CD4-positive, CD25-positive, alpha-beta regulatory T cell (primary cell): ENCODE measurements at places on chromosomes 2 and 18.

DNA sequence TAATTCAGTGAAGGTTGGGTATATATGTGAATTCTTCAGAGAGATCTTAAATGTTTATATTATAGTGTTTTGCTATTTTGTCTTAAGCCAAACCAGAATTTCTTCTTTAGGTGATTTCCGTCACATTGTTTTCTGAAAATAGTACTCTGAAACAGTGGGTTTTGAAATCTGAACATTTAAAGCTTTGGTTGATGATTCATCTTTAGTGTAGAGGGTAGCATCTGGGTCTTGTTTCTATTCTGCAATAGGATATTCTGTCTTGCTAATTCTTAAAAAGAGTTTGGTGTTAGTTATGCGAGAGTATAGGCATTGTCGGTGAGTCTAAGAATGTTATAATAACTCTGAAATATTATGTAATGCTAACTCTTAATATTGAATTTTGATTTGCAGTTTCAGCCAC, 69.6 kb upstream of the FAM237A start:
- DNase-seq, result no peak

DNA sequence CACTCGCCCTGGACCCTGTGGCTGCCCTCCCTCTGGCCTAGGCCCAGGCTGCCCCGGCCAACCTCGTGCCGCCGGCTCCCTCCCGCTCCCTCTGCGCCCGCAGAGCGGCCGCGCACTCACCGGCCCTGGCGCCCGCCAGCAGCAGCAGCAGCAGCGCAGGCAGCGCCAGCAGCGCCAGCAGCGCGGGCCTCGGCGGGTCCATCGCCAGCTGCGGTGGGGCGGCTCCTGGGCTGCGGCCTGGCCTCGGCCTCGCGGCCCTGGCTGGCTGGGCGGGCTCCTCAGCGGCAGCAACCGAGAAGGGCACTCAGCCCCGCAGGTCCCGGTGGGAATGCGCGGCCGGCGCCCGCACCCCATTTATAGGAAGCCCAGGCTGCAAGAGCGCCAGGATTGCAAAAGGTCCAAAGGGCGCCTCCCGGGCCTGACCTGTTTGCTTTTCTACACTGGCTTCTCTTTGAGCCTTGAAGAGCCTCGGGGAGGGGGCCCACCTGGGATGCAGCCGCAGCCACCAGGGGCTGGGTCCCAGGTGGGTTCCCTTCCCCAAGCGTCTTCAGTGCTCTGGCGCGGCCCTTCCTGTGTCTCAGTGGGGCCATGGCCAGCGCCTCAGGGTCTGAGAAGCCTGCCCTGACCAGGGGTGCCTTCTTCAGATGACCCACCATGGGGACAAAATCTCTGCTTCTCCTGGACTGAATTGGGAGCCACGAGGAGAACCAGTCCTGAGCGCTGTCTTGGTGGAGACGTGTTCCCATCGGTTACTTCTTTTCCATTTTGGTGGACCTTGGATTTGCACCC, at the start of gene APOB:
Gene APOB (minus strand): TSS at position 330 of the 789 bp plus-strand sequence. CDS start 128 bp downstream, at position 202.
- no peak for DNase-seq

DNA sequence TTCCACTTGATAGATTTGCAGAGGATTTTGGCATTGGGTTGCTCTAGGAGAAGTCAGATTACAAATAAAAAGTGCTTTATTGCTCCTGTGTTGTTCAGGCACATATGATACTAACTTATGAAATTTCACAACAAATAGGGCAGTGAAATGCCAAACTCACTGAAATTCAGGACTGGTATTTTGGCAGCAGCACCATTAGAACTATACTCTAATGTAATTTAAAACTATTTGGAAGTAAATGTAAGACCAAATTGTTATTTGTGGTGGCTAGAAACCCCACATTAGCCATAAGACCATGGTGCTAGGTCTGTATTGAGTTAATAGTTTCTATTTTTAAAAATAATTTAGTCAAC, 57.2 kb downstream of the SPTBN1 start:
- no peak for DNase-seq

GRCh38 chr2:76958749-76959148, 563.4 kb downstream of the LRRTM4 start:
- no peak for DNase-seq

- DNase-seq, result no peak
Measured at GRCh38 chr2:211867845-211868451, 670.7 kb downstream of the ERBB4 start.

- DNase-seq, result no peak
Measured at GRCh38 chr2:52386433-52387030, 1354.6 kb upstream of the NRXN1 start.

DNA sequence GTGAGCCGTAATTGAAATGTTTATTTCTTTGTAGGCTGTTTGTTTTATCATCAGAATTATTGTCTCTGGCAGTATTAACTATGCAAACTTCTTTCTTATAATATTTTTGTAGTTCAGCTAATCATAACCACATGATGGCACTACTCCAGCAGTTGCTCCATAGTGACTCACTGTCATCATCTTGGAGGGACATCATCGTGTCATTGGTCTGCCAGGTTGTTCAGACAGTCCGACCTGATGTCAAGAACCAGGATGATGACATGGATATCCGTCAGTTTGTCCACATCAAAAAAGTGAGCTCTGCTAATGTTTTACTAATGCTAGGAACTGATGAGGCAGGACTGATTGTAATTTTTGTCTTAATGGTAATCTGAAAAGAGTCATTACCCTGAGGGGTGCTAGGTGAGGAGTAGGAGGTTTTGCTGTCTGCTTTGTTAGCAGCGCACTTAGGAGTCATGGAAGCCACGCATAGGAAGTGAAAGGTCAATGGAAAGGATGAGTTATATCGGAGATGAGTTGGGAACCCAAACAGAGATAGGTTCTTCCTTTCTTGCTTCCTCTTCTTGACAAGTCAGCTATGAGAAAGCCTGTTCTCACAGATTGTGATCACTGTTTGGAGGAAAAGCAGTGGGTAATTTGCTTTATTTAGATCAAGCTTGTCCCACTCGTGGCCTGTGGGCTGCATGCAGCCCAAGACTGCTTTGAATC, 49.2 kb downstream of the PIKFYVE start:
- no peak for DNase-seq

DNA sequence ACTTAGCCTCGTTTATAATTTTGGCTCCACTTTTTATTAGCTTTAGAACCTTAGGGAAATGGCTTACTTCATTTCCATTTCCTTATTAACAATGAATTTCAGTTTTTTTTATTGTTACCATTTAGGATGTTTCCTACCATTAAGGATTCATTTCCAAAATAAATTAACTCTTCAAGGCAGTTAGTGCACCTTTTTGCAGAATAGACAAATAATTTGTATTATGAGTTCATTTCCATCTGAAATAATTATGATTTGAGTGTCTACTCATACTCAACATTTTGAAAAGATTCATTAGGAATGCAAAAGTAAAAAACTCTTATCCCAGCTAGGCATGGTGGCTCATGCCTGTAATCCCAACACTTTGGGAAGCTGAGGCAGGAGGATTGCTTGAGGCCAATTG, 186.8 kb upstream of the STON1 start:
- no peak for DNase-seq

DNA sequence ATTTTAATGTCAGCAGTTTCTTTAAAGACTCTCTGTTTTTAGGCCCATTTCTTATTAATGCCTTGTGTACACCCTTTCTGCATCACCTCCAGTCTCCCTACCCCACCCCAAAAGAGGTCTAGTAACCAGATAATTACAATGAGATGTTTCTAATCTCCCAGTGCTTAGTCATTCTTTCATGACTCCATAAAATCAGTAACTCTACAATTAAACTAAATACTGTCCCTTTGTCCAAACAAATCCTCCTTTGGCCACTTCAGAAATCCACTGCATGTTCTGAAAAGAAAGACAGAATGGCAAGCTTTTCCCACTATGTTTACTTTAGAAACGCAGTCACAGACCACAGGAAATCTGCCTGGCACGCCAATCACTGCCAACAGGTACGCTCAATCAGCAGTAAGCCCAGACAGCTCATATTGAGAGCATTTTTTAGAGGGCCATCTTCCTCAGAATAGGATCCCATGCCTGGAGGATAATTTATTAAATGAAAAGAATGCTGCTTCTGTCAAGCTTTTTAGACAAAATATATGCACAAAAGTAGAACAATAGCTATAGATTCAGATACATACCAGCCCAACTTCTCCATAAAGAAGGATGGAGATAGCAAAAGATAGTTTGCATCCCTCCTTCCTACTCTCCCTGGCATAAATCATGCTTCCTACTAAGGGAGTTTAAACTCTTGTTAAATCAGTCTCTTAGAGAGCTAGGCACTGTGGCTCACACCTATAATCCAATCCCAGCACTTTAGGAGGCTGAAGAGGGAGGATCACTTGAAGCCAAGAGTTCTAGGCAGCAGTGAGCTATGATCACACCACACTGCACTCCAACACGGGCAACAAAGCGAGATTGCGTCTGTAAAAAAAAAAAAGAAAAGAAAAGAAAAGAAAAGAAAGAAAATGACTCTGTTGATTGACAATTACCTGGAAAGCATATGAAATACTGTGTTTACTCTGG, 14.6 kb downstream of the CLASP1 start:
- DNase-seq, result no peak

GRCh38 chr2:174662459-174662858, 64.9 kb upstream of the WIPF1 start:
- no peak for DNase-seq
